ENCODE measurements at places on chromosomes 7 and 10.
A peak's percentile ranks its signal among the peaks of the same experiment; 100 is the strongest.

DNA sequence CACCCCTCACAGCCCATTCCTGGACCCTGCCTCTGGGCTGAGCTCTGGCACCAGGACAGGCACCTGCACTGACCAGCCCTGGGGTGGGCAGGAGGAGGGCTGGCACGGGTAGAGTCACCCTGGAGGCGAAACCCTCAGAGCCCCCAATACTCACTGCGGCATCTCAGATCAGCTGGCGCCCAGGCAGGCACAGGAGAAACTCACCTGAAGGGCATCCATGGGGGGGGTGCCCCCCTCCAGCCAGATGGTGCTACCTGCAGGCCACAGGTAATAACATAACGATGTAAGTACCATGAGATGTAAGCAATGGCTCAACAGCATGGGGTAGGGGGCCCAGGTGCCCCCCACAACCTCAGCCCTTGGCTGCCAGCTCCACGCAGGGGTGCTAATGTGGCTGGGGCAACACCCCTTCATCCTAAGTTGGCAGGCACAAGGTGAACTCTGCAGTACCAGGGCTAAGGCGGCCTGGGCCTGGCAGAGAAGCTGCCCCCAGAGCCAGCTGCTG is 12.1 kb upstream of the PYROXD2 start:
- DNase-seq, result no peak

DNA sequence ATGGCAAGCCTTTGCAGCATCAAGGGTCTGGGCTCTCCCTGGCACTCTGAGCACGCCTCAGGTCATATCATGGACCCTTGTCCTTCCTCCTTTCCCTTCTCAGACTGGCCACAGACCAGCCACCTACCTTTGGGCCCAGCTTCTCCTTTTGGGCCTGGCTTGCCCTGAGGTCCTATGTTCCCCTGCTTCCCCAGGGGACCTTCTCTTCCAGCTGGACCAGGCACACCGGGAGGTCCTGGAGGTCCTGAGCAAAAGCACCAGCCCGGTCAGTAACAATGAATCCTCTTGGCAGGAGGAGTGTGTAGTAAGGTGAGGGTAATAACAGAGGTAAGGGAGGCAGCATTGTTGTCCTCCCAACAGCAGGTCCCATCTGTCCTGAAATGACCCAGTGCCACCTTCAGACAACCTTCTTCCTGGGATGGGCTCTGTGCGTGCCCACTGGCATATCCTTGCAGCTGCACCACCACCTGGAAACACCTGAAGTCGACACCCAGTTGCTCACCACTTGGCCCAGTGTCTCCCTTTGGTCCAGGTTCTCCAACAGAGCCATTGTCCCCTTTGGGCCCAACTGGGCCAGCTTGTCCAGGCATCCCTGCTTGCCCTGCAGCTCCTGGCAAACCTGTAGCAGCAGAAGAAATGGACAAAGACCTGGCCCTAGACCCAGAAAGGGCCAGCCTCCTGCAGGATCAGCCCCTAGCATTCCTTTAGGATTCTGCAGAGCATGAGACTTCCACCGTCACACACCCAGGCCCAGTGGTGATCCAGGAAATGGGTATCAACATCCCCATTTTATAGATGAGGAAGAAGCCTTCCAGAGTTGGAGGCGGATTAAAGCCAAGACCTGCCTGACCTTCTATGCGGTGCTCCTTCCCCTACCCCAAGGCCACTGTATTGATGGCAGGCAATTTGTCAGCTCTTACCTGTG is 6.4 kb downstream of the SFTPD start:
- DNase-seq, result no peak

DNA sequence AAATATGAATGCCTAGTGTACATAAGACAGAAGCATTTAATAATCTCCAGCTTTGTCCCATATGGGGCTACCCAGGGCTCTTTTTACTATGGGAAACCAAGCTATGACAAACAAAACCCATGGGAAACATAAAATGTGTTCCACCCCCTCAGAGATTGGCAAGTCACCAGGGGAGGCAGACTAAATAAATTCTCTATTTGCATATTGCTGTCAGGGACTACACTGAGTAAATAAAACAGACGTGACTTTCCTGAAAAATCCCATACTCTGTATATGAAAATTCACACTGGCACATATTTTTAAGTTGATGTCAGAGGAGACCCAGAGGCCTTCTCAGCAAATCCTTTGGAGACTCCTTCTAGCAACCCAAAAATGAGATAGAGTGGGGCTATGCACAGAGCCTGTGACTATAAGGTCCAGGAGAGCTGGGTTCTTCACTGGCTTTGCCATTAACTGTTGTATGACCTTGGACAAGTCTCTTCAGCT is 44.0 kb upstream of the HPSE2 start:
- DNase-seq, result peak; percentile 25

DNA sequence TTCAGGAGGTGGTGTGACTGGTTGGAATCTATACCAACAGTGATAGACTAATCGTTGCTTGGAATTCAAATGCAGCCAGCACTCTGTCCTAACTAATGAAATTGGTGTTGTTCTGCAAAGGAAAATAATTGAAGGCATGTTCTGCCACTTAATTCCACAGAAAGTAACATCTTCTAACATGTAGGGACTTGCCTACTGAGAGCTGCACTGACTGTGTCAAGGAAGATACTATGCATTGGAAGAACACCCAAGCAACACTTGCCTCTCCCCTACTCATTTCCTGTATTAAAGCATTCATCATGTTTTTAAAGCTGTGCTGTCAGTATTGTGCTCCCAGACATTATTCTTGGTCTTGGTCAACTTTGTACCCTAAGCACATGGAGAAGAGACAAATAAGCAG is 2.7 kb upstream of the CYP3A7 start:
- no peak for DNase-seq

- no peak for DNase-seq
These were observed 877.2 kb downstream of the CNTNAP2 start for GRCh38 chr7:146993764-146994163.

- peak; percentile 83 for DNase-seq
These were observed 7.6 kb upstream of the ADAMTS14 start for GRCh38 chr10:70664702-70665195.

DNA sequence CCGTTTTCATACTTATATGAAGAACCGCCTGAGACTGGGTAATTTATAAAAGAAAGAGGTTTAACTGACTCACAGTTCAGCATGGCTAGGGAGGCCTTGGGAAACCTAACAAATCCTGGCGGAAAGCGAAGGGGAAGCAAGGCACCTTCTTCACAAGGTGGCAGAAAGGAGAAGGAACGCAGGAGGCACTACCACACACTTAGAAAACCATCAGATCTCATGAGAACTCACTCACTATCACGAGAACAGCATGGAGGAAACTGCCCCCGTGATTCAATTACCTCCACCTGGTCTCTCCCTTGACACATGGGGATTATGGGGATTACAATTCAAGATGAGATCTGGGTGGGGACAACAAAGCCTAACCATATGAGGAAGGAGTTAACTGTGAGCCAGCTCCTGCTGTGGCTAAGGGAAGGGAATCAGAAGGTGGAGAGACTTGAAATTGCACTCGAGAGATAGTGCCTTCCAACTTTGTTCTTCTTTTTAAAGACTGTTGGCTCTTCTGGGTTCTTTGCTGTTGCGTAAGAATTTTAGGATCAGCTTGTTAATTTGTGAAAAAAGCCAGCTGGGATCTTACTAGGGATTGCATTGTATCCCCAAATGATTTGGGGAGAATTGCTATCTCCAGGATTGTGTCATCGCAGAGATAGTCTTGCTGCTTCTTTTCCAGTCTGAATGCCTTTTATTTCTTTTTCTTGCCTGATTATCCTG is 21.0 kb downstream of the OPTN start:
- no peak for DNase-seq

DNA sequence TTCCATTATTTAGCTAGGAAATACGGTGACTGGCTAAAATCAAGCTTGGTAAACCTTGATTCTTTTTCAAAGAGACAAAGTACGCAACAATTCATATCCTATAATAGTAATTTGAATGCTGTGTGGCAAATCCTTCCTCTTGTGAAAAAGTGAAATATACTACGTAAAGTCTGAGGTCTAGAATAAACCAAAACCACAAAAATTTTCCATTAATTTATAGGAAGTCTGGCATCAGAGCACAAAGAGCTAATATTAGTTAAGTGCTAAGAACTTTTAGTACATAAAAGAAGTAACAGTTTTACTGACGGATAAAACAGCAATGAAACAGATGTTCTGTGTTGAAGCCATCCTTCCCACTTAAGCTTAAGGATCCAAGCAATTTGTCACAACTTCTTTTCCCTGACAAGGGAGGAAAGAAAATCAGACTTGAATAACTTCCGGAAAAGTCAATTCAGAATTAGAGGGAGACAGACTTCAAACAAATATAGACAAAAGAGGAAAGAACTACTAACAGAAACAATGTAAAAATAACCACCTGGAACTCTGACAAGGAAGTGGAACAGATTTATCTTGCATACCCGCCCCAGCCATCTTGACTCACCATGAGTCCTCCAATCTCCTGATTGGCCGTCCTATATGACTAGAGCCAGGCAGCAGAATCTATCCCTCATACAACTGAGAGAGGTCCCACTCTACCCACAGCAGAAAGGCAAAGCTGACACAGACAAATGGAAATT is 34.6 kb downstream of the RHEB start:
- DNase-seq, result peak; percentile 73
